ENCODE measurements at places on chromosomes 1 and 21.

- no peak for DNase-seq
Measured at GRCh38 chr1:28956038-28956464, 41.7 kb downstream of the EPB41 start.

GRCh38 chr1:154694995-154695394 lies 87.0 kb upstream of the ADAR start:
- DNase-seq: no peak

- DNase-seq: no peak
Measured at GRCh38 chr1:20719261-20719660, 1.5 kb upstream of the KIF17 start.

DNA sequence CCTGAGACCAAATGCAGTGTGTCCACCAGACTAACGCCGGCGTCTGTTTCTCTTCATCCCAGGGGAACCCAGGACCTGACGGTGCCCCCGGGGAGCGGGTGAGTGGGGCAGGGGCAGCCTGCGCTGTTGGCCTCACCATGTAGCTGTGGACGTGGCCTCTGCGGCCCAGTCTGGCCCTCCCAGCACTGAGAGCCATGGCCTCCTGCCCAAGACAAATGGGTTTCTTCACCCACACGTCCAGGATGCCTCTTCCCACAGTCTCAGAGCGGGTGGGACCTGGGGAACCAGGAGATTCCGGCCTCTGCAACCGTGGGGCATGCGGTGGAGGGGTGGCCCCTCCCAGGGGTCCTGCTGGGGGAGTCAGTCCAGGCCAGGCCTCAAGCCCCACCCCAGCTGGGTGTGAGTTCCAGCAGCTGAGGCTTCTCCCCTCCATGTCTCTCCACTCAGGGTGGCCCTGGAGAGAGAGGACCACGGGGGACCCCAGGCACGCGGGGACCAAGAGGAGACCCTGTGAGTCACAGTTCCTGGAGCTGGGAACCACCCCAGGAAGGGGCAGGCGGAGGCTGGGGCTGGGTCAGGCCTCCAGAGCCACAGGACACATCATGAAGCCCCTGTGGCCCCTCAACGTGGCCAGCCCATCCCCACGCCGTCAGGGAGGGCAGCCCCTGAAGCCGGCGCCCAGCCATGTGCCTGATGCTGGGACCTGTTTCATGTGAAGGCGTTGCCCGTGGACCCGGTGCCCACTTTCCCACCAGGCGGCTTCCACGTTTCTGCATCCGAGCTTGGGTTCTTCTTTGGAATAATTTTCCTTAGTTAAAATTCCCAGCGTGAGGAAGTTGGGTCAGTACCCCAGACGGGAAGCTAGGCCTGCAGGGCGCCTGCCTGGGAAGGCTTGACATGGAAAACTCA lies 11.0 kb downstream of the COL6A1 start:
- DNase-seq: no peak
